ENCODE measurements at places on chromosomes 2 and 18.

- no peak for DNase-seq
These were observed 761.5 kb upstream of the SOX11 start for GRCh38 chr2:4930704-4931103.

GRCh38 chr18:75898651-75899050 lies 471.1 kb upstream of the SMIM21 start:
- no peak for DNase-seq

- DNase-seq = no peak
These were observed 151.3 kb upstream of the SOX11 start for GRCh38 chr2:5540856-5541255.

GRCh38 chr2:186060744-186061440 lies 322.3 kb downstream of the FSIP2 start:
- DNase-seq = no peak

DNA sequence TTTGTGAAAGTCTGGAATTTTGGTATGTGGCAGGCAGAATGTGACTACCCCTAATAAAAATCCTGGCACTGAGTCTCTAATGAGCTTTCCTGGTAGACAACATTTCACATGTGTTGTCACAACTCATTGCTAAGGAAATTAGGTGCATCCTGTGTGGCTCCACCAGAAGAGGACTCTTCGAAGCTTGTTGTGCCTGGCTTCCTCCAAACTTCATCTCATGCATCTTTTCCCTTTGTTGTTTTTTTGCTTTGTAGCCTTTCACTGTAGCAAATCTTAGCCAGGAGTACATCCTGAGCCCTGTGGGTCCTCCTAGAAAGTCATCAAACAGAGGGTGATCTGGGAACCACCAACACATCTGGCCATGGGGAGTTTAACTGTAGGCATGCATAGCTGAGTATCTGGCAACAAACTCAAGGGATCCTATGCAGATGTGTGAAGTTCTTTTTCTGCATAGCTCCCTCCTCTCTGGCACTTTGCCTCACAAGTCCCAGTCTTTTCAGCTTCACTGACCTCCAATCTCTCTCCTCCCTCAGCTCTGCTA lies 42.1 kb upstream of the SERTAD2 start:
- peak; percentile 14 for DNase-seq

DNA sequence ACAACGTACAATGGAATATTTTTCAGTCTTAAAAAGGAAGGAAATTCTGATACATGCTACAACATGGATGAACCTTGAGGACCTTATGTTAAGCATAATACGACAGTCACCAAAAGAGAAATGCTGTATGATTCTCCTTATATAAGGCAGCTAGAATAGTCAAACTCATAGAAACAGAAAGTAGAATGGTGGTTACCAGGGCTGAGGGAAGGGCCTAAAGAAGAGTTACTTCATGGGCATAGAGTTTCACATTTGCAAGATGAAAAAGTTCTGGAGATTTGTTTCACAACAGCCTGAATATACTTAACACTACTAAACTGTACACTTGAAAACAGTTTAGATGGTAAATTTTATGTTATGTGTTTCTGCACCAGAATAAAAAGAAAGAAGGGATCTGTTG lies 113.3 kb downstream of the GALNT1 start:
- no peak for DNase-seq

GRCh38 chr2:7866825-7867224 lies 815.0 kb upstream of the ID2 start:
- DNase-seq = no peak

GRCh38 chr2:171864357-171864985 lies 29.6 kb downstream of the SLC25A12 start:
- DNase-seq = no peak

- DNase-seq = no peak
These were observed 118.2 kb downstream of the PAX3 start for GRCh38 chr2:222180619-222181018.

DNA sequence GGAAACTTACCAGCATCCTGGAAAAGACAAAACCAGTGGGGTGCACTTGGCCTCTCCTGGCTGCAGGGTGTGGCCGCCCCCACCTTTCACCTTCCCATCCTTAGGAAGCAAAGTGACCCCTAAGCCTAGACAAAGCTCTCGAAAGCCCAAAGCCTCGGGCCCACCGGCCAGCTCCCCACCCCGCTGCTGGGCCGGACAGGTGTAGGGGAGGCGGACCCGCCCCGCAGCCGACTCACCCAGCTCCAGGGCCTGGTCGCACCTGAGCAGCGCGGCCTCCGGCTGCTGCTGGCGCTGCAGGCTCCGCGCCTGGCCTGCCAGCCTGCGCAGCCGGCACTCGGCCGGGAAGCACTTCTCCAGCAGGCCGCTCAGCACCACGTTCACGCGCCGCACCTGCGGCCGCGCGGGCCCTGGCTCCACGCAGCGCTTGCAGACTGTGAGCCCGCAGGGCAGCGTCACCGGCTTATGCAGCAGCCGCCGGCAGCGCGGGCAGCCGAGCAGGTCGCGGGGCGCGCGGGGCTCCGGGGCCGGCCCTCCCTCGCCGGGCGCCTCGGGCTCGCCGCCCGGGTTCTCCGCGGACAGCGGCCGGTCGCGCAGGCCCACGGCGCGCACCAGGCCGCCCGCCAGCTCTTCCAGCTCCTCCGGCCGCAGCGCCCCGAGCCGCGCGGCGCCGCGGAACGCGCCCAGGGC lies 979 bp downstream of the LONRF2 start:
- no peak for DNase-seq

DNA sequence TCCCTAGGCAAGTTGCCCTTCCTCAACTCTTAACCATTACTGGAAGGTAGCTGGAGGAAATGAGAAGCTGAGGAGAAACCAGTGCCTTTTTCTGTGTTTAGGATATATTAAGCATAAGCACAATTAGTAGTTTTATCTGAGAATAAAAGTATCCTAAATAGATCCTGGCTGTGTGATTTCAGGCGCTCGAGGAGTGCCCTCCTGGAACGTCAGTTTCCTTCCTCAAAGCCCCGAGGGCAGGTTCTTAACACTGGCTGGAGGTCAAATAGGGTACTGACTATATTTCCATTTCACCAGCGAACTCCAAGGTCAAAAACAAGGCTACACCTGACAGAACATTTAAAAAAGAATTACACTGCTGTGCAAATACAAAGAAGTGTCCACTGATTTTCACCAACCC lies 1.5 kb upstream of the STON1 start:
- no peak for DNase-seq

GRCh38 chr2:2569306-2569705 lies 238.2 kb upstream of the MYT1L start:
- DNase-seq = no peak

- no peak for DNase-seq
These were observed 1272.2 kb upstream of the ACVR2A start for GRCh38 chr2:146572598-146572997.

GRCh38 chr2:45869165-45869501 lies 217.7 kb downstream of the PRKCE start:
- DNase-seq = peak; percentile 63

GRCh38 chr2:141582213-141582612 lies 548.6 kb downstream of the LRP1B start:
- DNase-seq = no peak

DNA sequence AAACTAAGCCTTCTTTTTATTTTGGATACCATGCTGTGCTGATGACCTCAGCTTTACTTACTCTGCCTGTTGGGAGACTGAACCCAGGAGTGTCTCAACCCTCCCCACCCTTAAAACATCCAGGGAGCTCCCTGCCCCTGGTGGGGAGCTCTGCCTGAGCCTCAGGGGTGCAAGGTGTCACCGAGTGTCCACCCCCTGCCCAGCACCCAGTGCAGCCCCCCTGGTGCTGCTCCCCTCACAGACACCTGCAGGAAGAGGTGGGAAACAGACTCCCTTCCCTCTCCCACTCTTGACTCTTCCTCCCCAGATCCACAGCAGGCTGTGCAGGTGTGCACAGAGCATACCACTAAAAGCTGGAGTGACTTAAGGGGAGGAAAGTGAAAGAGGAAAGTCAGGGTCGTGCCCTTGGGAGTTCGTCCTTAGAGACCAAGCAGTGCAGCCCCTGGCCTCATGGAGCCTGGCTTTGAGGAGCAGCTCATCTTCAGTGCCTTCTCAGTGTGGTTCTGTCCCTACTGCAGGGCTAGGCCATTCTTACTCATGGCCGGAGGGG lies 51.3 kb downstream of the MYO7B start:
- DNase-seq = no peak

DNA sequence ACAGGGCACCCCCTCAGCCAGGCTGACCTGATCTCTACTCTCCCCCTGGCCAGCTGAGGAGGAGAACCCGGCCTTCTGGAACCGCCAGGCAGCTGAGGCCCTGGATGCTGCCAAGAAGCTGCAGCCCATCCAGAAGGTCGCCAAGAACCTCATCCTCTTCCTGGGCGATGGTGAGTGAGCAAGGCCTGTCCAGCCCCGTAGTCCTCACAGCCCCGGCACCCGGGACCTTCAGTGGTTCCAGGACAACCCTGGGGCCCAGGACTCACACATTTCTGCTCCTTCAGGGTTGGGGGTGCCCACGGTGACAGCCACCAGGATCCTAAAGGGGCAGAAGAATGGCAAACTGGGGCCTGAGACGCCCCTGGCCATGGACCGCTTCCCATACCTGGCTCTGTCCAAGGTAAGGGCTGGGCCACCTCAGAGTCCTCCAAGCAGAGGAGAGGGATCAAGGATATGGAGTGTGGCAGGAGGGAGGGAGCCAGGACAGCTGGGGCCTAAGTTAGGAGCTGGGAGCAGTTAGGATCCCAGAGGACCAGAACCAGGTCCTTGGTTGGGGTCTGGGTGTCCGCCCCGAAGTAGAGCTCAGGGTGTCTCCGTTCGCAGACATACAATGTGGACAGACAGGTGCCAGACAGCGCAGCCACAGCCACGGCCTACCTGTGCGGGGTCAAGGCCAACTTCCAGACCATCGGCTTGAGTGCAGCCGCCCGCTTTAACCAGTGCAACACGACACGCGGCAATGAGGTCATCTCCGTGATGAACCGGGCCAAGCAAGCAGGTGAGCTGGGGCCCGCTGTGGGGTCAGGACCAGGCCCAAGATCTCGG lies 555 bp downstream of the ALPI start:
- no peak for DNase-seq

DNA sequence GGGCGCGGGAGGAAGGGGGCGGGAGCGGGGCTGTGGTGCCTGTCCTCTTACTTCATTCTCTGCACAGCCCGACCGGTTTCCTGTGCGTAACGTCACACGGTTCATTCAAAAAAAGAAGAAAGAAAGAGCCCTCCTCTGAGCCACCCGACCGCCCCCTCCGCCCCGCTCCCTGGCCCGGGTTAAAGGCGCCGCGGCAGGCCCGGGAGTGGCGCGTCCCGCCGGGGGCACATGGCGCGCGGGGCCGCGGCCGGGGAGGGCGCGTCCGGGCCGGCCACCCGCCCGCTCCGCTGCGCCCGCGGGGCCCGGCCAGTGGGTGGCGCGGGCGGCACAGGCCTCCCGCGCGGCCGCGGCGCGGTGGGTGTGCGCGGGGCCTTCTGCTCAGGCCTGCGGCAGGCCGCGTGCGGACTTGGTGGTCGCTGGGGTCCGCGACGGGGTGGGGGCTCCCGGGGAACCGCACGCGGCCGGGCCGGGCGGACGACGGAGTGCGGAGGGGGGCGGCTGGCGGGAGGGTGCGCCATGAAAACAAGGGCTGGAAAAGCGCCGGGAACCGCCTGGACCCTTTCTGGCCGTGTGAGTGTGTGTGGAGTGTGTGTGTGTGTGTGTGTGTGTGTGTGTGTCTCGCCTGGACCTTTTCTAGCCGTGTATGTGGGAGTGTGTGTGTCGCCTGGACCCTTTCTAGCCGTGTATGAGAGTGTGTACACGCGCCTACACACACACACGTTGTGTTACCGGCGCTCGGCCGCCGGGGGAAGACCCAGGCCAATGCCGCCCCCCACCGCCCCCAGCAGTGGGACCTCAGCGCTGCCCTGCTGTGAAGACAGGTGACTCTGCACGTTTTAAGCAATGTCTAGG lies 780 bp upstream of the BCL2 start:
- peak; percentile 79 for DNase-seq

GRCh38 chr18:54672846-54673475 lies 81.9 kb downstream of the DYNAP start:
- DNase-seq = no peak

GRCh38 chr18:70058916-70059315 lies 111.2 kb upstream of the CD226 start:
- DNase-seq = no peak

DNA sequence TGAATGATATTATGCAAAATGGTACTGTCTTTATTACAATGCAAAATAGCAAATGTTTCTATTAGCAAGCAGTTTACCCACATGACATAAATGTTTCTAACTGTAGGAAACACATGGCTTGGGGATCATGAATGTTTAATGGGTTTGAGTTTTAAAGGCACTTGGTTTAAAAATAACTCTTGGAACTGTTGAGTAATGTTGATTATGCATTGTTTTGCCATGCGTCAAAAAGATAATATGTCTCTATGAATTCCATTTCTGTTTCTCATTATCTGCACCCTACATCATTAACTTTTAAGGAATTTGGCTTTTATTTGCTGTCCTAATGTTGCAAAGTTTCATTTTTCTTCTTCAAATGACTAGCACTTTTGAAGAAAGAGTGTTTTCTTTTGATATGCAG lies 1355.5 kb downstream of the SUCLG1 start:
- DNase-seq = peak; percentile 92

- DNase-seq = peak; percentile 17
These were observed 74.9 kb upstream of the AGAP1 start for GRCh38 chr2:235418918-235419317.

DNA sequence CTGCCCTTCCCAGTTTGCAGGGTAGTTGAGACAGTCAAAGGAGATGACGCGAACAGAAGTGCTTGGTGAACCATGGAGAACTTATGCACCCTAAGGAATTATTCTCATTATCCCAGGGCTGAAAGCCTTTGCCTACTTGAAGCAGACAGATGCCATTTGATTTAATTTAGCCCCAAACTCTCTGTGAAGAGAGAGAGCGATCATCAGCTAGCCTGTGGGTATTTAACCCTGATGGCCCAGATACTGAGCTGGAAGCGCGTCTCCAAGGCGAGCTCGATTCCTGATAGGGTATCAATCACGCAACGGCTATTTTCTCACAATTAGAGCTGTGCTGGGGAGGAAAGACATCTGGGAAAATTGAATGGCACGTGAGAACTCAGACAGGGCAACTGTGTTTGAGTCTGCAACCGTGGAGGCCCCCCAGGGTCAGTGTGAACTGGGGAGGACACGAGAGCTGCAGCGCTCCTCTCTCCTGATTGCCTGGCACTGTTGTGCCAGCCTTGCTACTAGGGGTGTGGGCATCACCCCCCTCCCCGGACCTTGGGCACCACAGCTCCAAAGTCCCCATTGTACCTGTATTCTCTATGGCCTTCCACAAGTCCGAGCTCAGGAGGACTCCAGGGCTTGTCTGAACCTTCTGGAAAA lies 73.2 kb downstream of the CAPN13 start:
- no peak for DNase-seq

DNA sequence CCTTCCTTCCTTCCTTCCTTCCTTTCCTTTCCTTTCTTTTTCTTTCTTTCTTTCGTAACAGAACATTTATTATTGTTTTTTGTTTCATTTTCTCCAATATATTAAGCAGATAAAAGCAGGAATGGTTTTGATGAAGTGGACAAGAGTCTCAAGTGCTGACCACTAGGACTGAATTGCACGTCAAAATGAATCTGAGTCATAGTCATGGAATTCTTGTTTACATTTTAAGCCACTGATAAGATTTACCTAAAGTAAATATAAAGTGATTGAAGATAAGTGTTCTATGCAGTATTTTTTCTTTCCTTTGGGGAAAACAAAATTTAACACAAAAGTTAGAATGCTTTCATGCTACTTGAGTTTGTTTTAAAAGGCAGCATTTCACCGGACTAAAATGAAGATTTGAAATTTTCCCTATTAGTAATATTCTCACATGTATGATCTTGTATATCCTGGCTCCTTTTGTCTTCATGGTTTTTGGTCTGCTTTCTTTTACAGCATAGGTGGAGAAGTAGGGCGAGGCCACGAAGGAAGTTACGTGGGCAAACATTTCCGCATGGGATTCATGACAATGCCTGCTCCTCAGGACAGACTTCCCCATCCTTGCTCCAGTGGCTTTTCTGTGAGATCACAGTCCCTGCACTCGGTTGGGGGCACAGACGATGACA lies 113.5 kb downstream of the NYAP2 start:
- DNase-seq = no peak
